Osteoblast (primary cell): ENCODE measurements at places on chromosomes 11 and 22. TPM values are rescaled to one million over a fixed set of nuclear protein-coding genes. Genes with fewer than 3 reads are reported as not detected.

The SLC17A6 gene
- total RNA-seq = not detected in 2 replicates

The FZD4 gene
- 12.7 and 16.2 TPM in 2 replicates for total RNA-seq

- no peak overlapping the region for H3K27ac ChIP-seq
- DNase-seq = no peak
- H3K27me3 ChIP-seq = no peaks in the 10 kb centered on the region
- no peak overlapping the region for H3K4me3 ChIP-seq
- peaks cover 12% of the 10 kb centered on the region for H3K4me1 ChIP-seq
Observed at GRCh38 chr11:15276621-15277020, 161.9 kb downstream of the INSC start.

GRCh38 chr22:42811459-42811858, 45.6 kb downstream of the ARFGAP3 start:
- peak; percentile 37 for DNase-seq
- peaks cover 90% of the 10 kb centered on the region for H3K36me3 ChIP-seq
- no peak overlapping the region for H3K27ac ChIP-seq

DNA sequence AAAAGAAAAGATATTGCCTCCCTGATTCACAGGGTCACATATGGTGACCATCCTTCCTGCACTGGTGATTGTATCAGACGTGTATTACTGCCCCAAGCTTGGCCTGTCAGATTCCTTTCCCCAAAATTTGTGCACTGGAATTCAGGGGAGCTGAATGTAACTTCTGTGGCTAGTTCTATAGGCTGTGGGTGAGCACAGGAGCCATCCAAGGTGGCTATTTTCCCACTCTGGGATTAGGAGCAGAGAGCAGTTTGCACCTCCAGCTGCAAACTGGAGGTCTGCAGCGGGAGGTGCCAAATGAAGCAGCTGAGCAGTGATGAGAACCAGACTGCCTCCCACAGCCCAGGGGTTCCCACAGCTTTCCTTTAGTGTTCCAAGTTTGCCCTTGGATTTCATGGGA, 124.2 kb upstream of the PITPNB start:
- no peak overlapping the region for H3K27ac ChIP-seq
- no peak overlapping the region for H3K4me3 ChIP-seq
- H3K4me1 ChIP-seq = no peaks in the 10 kb centered on the region
- H3K27me3 ChIP-seq = no peaks in the 10 kb centered on the region

DNA sequence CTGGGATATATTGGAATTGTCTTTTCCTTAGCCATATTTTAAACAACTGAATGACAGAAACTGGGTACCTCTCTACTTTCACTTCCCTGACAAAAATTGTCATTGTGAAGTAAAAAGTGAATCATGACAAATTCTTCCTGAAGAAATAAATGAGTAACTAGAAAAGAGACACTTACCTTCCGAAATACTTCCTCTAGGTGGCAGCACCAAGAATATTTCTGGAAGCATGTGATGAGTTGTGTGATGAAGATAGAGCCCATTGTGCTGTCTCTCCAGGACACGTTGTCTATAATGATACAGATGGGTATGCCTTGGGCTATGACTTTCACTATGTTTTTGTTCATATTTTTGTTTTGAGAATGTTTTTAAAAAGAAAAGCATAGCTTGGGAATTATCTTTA, 21.5 kb downstream of the CASP4 start:
- H3K4me1 ChIP-seq = no peaks in the 10 kb centered on the region
- H3K27me3 ChIP-seq = no peaks in the 10 kb centered on the region
- no peak overlapping the region for H3K27ac ChIP-seq
- H3K4me3 ChIP-seq = no peak overlapping the region
- DNase-seq = no peak

DNA sequence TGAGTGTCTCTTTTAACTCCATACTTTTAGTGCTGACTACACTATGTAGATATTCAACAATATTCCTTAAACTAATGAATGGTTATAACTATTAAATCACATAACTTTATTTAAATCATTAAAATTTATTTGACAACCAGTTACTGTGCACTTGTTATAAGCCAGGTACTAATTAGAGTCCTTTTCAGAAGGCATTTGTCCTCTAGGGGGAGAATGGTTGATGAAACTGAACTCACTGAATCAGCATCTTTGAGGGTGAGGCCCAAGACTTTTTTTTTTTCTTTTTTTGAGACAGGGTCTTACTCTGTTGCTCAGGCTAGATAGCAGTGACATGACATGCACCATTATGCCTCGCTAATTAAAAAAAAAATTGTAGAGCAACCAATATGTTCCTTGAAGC, 515.6 kb upstream of the CCDC90B start:
- H3K4me1 ChIP-seq = no peaks in the 10 kb centered on the region
- no peak overlapping the region for H3K4me3 ChIP-seq
- no peak for DNase-seq

DNA sequence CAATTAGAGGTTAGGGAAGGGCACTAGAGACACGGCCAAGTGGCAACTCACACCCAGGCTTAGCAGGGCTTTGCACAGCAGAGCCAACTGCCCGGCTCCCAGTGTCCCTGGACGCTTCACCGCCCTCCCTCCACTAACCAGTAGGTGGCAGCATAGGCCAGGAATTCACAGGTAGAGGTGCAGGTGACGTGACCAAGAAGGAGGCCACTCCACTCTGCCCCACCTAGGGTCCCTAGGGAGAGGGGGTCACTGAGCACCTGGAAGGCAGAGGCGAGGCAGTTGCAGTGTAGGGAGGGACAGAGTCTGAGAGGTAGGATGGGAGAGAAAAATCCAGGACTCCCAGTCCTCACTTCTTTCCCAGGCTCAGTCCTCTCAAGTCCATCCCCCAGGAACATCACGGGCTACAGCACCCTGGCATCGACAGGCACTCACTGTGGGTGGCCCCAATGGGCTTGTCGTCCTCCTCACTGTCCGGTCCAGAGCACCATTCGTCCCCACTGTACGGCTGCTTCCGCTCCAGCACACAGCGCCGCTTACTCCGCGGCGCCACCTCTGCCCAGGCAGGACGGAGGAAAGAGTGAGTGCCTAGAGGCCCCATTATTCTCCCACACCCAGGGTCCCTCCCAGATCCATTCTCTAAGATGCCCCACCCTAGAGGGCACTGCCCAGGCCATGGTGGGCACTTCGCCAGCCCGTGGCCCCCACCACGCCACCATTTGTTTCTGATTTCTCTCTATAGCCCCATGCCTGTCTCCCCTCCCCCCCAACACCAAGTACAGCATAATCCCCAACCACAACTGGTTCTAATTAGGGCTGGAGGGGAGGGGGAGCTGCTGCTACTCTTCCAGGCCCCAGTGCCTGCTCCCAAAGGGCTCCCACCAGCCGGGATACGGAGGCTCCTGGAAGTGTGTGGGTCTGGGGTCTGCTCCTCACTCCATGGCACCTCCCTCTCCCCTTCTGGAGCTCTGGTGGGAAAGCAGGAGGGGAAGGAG, 18.4 kb downstream of the BCL9L start:
- no peaks in the 10 kb centered on the region for H3K27me3 ChIP-seq
- H3K4me1 ChIP-seq = peaks cover 36% of the 10 kb centered on the region
- H3K27ac ChIP-seq = peak overlapping the region; percentile 27
- H3K36me3 ChIP-seq = peaks cover 45% of the 10 kb centered on the region
- no peak overlapping the region for H3K4me3 ChIP-seq
